ENCODE measurements at places on chromosomes 11 and 22.
A peak's percentile ranks its signal among the peaks of the same experiment; 100 is the strongest.

GRCh38 chr22:35099883-35100282 is 33.9 kb downstream of the ISX start:
- peaks cover 7% of the 10 kb centered on the region for H3K27me3 ChIP-seq
- no peak for DNase-seq
- no peaks in the 10 kb centered on the region for H3K4me1 ChIP-seq

- no peak overlapping the region for H3K27ac ChIP-seq
These were observed 626.5 kb upstream of the CHORDC1 start for GRCh38 chr11:90849312-90849711.

DNA sequence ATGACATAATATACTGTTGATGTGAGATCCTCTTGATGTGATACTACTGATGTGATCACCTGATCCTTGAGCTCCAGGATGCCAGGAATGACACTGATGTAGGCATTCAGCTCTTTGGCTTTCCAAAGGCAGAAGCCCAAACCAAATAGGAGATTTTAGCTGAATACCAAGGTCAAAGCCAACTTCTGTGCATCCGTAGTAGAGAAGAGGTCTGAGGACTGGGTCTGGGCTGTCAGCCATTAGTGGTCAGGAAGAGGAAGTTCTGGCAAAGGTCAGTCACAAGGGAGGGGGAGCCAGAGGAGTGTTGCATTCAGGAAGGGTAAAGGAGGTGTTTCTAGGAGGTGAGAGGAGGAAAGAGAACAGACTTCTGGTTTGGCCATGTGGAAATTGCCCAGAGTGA is 53.4 kb upstream of the PARVG start:
- DNase-seq: peak; percentile 42
- H3K4me3 ChIP-seq: no peak overlapping the region
- no peaks in the 10 kb centered on the region for H3K36me3 ChIP-seq
- no peaks in the 10 kb centered on the region for H3K4me1 ChIP-seq
- H3K27ac ChIP-seq: no peak overlapping the region

- peak; percentile 94 for DNase-seq
- no peak overlapping the region for H3K4me3 ChIP-seq
- H3K27ac ChIP-seq: no peak overlapping the region
- peaks cover 23% of the 10 kb centered on the region for H3K4me1 ChIP-seq
These were observed 29.9 kb upstream of the MALAT1 start for GRCh38 chr11:65468874-65469333.
